Omental fat pad (tissue), 4 donors: ENCODE measurements at places on chromosomes 2 and 18. TPM values are rescaled to one million over a fixed set of nuclear protein-coding genes. Genes with fewer than 3 reads are reported as not detected.

DNA sequence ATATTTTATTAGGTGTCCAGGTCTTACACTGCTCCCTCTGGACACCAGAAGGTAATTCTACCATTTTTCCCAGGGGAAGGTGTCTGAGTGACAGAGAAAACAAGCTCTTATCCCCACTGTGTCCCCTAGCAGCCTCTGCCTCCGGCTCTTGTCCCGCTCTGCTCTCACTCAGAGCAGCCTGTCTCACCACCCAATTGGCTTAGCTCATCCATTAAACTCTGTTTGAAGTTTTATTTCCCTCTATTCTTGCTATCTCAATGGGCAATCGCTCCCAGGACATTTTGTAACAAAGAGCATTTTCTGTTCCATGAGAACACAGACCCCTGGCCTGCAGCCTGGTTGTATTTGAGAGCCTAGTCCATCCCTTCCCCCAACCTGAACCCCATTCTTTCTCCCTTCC, 90.6 kb upstream of the LDAH start:
- no peak for DNase-seq

- DNase-seq, result no peak
These were observed 400.1 kb downstream of the CCDC85A start for GRCh38 chr2:56583796-56584315.

DNA sequence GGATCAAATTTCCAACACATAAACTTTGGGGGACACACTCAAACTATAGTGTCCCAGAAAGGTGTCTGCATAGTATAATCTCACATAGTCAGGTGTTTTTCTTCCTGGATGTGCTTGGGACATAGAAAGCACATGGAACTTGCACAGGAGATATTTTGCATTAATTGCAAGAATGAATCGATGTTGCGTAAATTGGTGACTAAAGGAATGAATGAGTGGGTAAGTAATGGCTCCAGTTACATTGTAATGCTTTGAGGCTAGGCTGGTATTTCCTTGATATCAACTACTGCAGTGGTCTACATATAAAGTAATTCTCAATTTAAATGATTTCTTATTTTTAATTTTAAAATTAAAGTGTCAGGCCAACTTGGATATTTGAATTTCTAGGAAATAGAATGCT, 53.4 kb downstream of the SH3RF3 start:
- DNase-seq, result no peak

- no peak for DNase-seq
These were observed 70.3 kb upstream of the RMDN2 start for GRCh38 chr2:37854676-37855282.

Gene BMPR2
- 102 TPM for total RNA-seq

- no peak for DNase-seq
These were observed 54.7 kb downstream of the VWC2L start for GRCh38 chr2:214465363-214466146.

- DNase-seq, result no peak
These were observed 85.8 kb upstream of the TTN start for GRCh38 chr2:178892751-178893625.

Gene KIAA2012
- total RNA-seq, result 0.09 TPM

DNA sequence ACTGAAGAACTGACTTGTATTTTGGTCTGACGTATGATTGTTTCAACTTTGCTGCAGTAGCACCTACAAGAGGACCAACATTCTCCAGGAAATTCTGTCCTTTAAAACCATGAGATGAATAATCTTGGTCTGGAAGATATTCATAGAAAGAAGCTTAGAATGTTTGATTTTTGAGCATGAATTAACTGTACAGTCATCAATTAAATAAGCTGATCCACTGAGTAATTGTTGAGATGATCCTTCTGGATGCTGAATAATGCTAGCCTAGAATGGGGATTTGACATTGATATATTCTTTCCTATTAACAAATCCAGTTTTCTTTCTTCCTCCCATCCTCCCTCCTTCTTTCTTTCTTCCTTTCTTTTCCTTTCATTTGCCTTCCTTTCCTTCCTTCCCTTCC, 39.0 kb upstream of the CDK5R2 start:
- DNase-seq, result no peak

DNA sequence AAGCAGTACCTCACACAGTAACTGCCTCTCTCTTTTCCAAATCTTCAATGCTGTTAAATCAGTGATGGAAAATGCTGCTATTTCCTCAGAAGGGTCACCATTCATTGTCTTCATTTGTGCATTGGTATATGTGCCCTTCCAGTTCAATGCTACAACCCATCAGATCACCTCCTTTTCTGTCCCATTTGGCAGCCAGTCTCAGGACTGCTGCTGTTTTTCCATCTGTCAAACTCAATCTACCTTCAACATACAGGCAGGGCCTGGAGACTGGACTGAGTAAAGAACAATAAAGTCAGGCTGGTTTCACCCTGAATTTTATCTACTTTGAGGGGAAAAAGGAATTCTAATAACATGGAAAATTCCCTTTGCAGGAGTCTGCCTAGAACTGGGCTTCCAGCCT, 17.9 kb downstream of the ZNF385B start:
- no peak for DNase-seq

DNA sequence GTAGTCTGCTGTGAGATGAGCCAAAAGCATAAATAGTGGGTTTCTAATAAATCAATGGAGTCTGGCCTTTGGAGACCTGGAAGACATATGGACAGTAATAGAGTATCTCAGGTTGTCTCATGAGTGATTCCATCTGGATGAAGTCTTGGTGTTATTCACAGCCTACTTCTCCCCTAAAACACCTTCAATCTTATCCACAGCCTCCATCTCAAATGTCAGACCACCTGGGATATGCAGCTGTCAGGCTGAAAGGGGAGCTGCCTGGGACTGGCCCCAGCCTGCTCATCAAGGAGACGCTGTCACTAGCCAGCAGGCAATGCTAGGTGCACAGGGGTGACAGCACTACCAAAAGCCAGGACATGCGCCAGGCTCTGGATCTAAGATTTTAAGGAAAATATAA, 684.0 kb upstream of the ZEB2 start:
- DNase-seq, result no peak

- DNase-seq, result no peak
These were observed 109.1 kb downstream of the FIGN start for GRCh38 chr2:163626639-163627109.

Gene TRAPPC12
- total RNA-seq, result 62.3 TPM

GRCh38 chr2:221285148-221285547, 287.0 kb downstream of the EPHA4 start:
- DNase-seq, result no peak

Gene CNDP1
- not detected for total RNA-seq

- DNase-seq, result no peak
These were observed 477.5 kb downstream of the SLC4A3 start for GRCh38 chr2:220104871-220105351.

DNA sequence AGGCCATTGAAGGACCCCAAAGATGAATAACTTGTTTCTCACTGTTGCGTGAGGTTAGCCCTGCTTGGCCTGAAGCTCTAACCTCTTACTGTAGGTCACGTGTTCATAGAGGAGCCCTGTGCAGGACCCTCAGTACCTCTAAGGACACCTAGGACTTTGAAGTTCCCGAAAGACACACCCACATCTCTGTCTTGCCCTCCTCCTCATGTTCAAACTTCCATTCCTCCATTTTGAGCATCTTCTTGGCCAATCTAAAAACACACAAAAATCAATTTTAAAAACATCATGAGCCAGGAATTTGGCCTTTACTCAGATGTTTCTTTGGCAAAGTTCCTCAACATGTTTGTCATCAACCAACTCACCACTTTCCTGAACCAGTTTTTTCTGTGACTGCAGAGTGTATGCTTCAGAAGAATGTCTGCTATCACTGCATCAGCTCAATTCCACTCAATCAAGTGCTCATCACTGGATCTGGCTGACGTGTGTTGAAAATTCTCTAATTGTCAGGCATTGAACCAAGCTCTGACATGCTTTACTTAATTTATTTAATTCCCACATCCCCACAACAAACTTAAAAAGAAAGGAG, 101.6 kb downstream of the AP1S3 start:
- no peak for DNase-seq

DNA sequence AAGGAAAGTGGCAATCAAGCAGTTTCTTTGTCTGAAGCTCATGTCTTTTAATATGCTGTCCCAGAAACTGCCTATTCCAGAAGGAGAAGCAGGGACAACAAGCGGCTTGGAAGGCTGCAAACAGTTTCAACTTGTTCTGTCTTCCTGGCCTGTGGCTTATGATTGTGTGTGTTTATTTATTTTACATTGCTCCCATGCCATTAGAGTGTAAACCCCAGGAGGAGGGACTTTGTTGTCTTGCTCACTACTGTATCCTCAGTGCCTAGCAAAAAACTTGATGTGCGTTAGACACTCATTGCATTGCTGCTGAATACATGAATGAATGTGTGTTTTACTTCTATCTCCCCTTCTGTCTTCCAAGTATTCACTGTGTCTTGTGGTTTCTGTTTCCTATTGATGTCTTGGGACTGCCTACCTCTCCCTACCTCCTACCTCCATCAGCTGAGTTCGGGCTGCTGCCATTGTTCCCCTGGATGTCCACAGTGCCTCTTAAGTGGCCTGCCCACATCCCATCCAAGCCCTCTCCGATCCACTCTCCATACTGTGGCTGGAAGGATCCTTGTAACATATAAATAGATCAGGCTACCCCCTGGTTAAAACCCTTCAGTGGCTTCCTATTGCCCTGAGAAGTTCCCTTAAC, 261.4 kb downstream of the DYSF start:
- no peak for DNase-seq

Gene UGT1A9
- not detected for total RNA-seq

DNA sequence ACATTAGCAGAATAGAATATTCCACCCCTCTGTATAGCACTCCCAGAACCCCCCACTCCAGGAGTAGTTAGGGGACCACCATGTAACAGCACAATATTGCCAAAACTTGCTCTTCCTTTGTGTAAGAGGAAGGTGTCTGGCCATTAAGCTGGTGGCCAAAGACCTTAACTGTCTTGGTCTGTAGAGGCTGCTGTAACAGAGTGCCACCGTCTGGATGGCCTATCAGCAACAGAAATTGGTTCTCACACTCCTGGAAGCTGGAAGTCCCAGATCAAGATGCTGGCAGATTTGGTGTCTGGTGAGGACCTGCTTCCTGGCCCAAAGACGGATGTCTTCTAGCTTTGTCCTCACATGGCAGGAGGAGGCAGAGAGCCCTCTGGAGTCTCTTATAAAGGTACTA, 61.6 kb upstream of the TGFA start:
- no peak for DNase-seq

- no peak for DNase-seq
These were observed 145.2 kb downstream of the ICOS start for GRCh38 chr2:204081487-204082425.

GRCh38 chr2:172953411-172953810, 122.2 kb upstream of the MAP3K20 start:
- DNase-seq, result no peak

GRCh38 chr2:10423400-10423774, 24.7 kb downstream of the ODC1 start:
- DNase-seq, result no peak

DNA sequence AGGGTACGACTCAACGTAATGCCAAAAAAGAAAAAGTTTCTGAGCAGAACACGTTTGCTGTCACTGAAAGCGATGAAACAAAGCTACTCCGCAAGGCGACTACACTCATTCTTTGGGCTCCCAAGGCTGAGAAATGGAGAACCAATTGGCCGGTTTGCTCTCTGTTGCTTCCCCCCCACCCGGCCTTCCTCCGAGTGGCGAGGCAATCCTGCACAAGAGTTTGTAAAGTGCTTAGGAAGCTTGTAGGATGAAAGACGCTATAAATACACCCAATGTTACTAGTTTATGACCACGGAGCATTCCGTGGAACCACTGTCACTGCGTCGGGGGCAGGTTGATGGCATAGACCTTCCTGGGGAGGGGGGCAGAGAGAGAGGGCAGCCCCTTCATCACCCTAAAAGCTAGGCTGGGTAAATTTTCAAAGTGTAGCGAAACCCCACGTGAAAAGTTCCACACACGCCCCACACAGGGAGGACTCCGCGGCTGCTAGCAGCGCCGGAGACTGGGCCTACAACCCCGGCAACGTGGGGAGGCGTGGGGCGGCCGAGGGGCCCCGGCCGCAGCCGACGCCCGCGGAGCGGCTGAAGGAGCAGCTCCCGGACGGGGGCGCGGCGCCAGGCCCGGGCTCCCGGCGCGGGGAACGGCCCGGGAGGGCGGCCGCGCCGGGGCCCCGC, 915 bp downstream of the CUL3 start:
- no peak for DNase-seq

- no peak for DNase-seq
These were observed 112.1 kb upstream of the SERPINE2 start for GRCh38 chr2:224151161-224151560.

DNA sequence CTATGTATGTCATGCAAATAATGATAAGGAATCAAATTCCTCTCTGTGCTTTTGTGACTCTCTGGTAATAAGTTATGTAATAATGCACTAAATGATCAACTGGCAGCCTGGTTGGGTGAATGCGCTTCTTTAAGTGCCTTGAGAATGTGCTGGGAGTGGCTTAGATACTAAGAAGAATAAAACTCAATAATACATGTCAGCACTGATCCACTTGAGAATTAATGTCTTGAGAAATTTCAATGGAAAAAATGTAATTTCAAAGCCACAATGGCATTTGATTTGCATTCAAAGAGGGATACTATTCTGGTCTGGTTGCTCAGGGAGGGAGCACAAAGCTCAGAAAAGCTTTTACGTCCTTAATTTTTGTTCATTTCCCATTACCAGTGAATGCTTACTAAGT, 137.7 kb upstream of the MMADHC start:
- DNase-seq, result no peak

GRCh38 chr18:45201489-45201888, 413.8 kb upstream of the SLC14A2 start:
- no peak for DNase-seq

GRCh38 chr2:48589170-48589767, 28.4 kb upstream of the GTF2A1L start:
- no peak for DNase-seq

GRCh38 chr2:3959372-3959771, 256.0 kb downstream of the DCDC2C start:
- no peak for DNase-seq

DNA sequence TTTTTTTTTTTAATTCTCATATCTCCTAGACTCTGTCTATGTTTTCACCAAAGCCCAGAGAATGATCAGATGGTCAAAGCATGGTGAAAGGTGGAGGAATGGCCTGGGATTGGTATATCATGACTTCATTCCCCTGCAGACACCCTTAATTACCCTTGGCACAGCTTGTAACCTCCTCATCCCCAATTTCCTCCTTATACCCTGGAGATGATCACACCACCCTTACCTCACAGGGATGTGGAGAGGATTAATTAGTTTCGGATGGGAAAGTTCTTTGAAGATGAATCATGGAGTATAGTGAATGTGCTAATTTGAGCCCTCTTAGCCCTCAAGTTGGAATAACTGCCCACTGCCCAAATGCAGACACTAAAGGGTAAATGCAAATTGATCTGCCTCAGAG, 138.0 kb upstream of the LYPD6 start:
- DNase-seq, result no peak

DNA sequence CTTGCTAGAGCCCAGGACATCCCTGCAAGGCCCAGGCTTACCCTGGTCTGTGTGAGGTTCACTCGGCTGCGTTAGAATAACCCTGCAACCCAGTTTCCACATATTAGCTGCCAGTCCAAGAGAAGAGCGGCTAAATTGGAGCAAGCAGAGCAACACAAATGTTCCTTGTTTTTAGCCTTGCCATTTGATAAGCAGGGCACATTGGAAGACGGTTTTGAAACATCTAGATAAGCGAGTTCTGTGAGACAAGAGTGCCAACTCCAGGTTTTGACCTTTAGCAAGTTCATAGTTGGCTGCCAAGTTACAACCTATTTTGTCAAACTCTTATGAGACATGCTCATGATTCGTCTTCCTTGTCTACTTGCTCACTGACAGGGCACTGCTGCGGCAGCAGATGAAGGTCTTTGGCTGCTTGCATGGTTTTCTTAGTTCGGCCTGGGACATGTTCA, 23.5 kb downstream of the DPP4 start:
- no peak for DNase-seq

Gene ATRAID
- 170 TPM for total RNA-seq

- no peak for DNase-seq
These were observed 36.6 kb upstream of the CD28 start for GRCh38 chr2:203669820-203670219.
